ENCODE measurements at places on chromosomes 5 and 9.

DNA sequence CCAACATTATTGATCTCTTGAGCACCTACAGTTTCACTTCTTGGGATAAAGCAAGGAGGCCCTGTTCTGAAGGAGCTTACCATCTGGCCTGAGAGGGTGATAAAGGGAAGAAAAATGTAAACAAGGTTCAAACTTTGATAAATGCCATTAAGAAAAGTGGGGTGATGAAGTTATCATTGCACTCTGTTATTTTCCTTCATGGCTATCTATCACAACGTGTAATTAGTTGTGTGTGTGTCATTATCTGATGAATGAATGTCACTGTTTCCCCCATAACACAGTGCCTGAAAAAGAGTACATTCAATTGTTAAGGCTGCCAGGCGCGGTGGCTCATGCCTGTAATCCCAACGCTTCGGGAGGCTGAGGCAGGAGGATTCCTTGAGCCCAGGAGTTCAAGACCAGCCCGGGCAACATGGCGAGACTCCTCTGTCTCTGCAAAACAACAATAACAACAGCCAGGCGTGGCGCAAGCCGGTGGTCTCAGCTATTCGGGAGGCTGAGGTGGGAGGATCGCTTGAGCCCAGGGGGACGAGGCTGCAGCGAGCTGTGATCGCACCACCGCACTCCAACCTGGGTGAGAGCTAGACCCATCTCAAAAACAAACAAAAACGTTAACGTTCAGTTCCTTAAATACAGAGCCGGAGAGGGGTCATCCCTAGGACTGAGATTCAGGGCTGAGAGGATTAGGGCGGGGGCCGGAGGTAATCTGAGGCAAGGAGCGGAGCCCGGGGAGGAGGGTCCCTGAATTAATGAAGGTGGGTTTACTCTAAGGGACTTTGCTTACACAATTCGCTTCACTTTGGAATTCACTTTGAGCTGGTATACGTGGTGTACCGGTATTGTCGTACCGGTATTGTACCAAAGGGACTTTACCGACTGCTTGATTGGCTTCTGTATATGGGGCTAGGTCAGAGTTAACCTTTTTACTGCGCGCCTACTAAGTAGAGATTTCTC lies 917 bp downstream of the NHP2 start:
- DNase-seq: no peak

GRCh38 chr5:32261198-32261597 lies 51.5 kb downstream of the MTMR12 start:
- DNase-seq: no peak

DNA sequence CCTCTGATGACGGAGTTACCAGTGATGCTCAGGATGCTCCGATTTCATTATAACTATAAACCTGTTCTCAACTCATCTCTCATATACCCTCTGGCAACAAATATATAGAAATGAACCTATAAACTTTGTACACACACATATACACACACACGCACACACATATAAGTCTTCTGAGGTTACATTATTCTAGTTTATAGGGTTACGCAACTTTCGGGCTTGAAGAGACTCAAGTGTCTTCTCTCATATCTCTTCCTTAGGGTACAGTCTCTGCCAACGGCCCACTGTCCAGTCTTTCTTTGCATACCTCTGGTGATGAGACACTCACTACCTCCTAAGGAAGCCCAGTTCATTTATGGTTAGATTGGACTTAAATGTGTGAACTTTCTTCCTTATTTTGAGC lies 69.4 kb upstream of the TBC1D2 start:
- no peak for DNase-seq

DNA sequence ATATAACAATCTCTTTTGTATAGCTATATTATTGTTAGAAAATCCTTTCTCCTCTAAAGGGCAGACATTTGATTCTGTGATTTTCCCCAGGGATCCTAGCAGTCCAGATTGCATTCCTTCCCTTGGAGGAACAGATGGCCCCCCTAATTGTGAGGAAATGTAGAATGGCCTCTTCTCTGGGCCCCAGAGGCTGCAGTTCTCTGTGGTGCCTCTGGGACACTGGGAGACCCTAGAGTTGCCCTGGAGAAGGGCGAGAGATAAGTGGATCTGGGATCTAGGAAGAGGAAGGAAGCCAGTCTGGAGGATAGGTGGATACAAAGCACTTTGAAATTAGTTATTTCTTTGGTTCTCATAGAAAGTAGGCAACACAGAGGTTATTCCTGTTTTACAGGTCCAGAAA lies 1.9 kb upstream of the HINT2 start:
- no peak for DNase-seq

GRCh38 chr5:136724161-136724560 lies 358.8 kb upstream of the TRPC7 start:
- no peak for DNase-seq

- no peak for DNase-seq
Observed at GRCh38 chr9:121963528-121963995, 129.5 kb downstream of the TTLL11 start.
